ENCODE measurements at places on chromosomes 5 and 9.

DNA sequence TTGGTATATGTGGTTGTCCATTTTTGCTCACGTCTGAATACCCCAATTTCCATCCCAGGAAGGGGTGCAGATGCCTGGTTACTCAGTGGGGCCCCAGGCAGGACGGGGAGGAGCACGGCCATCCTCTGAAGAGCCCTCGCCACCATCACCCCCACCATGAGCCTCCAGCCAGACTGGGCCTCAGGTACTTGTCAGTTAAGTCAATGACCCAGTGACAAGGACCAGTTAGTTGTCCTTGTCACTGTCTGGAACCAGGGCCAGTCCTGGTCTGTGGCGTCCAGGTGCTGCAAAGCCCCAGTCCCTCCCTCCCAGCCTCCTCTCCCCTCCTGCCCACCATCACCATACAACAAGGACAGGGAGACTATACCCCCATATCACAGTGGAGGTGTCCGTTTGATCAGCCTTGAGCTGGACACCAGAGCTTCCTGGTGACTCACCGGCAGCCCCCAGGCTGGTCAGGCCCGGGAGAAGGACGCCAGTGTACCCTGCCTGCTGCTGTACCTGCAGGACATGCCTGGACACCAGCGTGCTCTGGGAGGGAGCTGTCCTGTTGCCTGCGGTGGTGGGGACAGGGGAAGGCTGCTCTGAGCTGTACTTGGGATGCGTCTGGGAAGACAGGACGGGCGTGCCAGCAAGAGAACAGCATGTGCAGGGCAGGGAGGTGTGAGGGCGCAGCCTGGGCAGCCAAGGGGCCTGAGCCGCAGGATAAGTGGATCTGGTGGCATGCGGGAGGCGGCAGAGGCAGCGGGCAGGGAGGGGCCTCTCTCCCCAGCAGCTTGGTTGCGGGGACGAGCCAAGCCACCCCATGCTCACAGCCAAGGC is 32.6 kb upstream of the TTLL11 start:
- no peak for DNase-seq

GRCh38 chr9:79694676-79695400 is 123.1 kb downstream of the TLE4 start:
- DNase-seq = no peak

GRCh38 chr5:43620944-43621505 is 18.0 kb downstream of the NNT start:
- no peak for DNase-seq

DNA sequence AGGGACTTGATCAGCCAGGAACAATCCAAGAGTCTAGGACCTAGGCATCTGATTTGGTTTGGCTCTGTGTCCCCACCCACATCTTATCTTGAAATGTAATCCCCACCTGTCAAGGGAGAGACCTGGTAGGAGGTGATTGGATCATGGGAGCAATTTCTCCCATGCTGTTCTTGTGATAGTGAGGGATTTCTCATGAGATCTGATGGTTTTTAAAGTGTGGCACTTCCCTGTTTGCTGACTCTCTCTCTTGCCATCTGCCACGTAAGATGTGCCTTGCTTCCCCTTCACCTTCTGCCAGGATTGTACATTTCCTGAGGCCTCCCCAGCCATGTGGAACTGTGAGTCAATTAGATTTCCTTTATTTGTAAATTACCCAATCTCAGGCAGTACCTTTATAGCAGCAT is 201.7 kb upstream of the ACTBL2 start:
- DNase-seq = no peak

- no peak for DNase-seq
Observed at GRCh38 chr5:33892620-33893137, 889 bp upstream of the ADAMTS12 start.

DNA sequence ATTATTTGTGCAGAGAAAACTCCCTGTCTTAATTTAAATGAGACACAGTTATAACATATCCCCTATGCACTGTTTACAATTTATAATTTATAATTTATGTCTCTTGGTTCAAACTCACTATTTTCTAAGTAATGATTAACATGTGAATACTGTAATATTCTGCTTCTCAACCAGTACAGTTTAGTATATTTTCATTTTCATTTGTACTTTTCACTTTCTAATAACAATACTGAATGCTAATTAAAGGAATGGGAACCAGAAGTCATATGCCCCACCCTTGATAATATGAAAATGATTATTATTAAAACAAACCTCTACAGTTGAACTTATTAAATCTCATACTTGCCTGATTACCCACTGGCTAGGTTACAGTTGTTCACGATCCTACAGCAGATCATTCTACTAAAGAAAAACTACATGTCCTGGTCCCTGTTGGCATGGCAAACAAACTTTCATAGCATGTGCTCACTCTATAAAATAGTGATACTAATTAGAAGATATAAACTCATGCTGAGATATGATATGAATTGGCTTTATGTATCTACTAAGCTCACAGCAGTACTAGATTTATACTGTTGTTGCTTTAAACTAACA is 66.4 kb downstream of the POU5F2 start:
- no peak for DNase-seq

DNA sequence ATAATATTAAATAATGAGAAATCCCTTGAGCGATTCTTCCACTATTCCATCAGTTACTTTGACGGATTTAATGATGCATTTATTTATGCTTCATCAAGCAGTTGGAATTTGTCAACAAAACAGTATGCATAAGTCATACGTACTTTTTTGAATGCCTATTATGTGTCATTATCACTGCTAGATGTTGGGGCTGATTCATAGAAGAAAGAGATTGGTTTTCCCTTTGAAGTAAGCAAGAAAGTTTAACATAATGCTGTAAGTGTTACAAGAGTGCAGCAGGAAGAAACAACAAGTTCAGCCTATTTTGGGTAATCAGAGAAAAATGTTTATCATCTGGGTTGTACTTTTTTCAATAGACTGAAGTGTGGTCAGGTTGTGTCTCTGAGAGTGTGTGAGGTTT is 121.2 kb upstream of the RANBP3L start:
- no peak for DNase-seq

Data from NCI-H1417 treated with DMSO at 0.1 percent for 48 hours (cell line).